CD4-positive, alpha-beta T cell treated with Interleukin-21 for 1 hour (primary cell): ENCODE measurements at places on chromosomes 7 and 10.

GRCh38 chr10:120188950-120189349, 268.1 kb upstream of the PLPP4 start:
- DNase-seq, result no peak

DNA sequence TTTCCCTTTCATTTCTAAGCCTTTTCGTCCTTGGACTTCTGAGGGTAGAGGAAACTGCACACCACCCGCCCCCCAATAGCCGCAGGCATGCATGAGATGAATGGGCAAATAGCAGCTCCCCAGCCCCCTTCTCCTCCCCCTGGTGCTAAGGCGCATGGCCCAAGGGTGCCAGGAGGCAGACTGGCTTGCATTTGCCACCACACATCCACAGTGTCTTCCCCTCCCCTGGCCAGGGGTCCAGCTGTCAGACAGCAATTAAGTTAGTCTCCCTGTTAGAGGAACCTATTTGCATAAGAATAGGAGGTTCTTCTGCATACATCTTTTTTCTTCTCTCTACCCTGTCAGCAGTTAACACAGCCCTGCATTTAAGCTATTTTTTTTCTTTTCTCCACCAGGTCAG, 20.2 kb downstream of the TOMM7 start:
- DNase-seq, result no peak

GRCh38 chr7:47956220-47956619, 8.0 kb upstream of the PKD1L1 start:
- no peak for DNase-seq

GRCh38 chr10:99647601-99648151, 11.6 kb upstream of the ENTPD7 start:
- DNase-seq, result no peak

GRCh38 chr10:99533496-99534449, 1.0 kb downstream of the NKX2-3 start:
- no peak for DNase-seq

- DNase-seq, result no peak
These were observed 17.5 kb downstream of the KIAA1549 start for GRCh38 chr7:138963675-138964074.

GRCh38 chr10:6153845-6154244, 48.9 kb upstream of the PFKFB3 start:
- DNase-seq, result no peak

DNA sequence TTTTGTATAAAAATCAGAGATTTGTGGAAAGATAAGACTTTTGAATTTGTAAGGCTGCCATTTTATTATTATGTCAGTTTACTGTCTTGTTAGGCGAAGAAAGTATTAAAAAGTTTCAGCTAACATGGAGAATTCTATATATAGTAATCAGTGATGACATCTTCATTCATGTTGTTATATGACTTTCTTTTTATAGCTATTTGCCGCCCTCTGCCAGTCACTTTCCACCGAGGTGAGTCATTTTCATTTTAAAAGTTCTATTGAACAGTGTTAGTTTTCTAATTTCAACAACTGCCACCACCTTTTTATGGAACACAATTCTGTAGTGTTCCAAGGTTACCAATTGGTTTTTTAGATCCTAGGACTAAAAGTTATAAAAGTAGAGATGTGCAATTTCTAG, 11.8 kb downstream of the CUTC start:
- no peak for DNase-seq
